ENCODE measurements at places on chromosomes 1 and 21.

GRCh38 chr1:227174164-227174563 lies 144.1 kb downstream of the CDC42BPA start:
- DNase-seq = no peak
- no peak overlapping the region for H3K4me3 ChIP-seq
- no peaks in the 10 kb centered on the region for H3K36me3 ChIP-seq
- H3K4me1 ChIP-seq = no peaks in the 10 kb centered on the region
- no peaks in the 10 kb centered on the region for H3K27me3 ChIP-seq
- H3K27ac ChIP-seq = no peak overlapping the region

DNA sequence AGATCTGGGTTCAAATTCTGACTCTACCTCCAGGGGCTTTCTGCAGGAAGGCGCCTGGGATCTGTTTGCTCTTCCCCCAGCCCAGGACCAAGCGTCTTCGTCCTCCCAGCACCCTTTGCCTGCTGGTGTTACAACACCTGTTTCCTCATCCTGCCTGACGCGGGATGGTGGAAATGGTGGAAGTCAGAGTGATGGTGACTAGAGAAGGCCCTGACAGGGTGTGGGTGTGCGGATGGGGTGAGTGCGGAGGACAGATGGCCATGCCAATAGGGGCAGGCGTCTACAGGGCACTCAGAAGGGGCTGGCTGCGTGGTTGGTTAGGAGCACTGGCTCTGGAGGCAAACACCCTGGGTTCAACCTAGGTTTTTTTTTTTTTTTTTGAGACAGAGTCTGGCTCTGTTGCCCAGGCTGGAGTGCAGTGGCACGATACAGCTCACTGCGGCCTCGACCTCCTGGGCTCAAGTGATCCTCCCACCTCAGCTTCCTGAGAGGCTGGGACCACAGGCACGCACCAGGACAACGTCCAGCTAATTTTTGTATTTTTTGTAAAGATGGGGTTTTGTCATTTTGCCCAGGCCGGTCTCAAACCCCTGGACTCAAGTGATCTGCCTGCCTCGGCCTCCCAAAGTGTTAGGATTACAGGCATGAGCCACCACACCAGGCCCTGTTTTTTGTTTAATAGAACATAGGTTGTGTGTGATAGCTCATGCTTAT lies 1.5 kb downstream of the THEMIS2 start:
- H3K27ac ChIP-seq = no peak overlapping the region
- peak overlapping the region; percentile 64 for H3K4me3 ChIP-seq
- H3K36me3 ChIP-seq = no peaks in the 10 kb centered on the region
- no peak for DNase-seq
- peaks cover 14% of the 10 kb centered on the region for H3K27me3 ChIP-seq

- no peaks in the 10 kb centered on the region for H3K4me1 ChIP-seq
- DNase-seq = no peak
- no peaks in the 10 kb centered on the region for H3K27me3 ChIP-seq
- H3K4me3 ChIP-seq = no peak overlapping the region
- H3K36me3 ChIP-seq = no peaks in the 10 kb centered on the region
Measured at GRCh38 chr1:167157114-167157513, 63.2 kb downstream of the STYXL2 start.

GRCh38 chr1:23628951-23629387 lies 62.6 kb upstream of the RPL11 start:
- DNase-seq = no peak
- H3K4me1 ChIP-seq = peaks cover 3% of the 10 kb centered on the region
- no peak overlapping the region for H3K4me3 ChIP-seq
- no peak overlapping the region for H3K27ac ChIP-seq
- H3K27me3 ChIP-seq = no peaks in the 10 kb centered on the region

GRCh38 chr1:41449326-41449921 lies 35.1 kb downstream of the EDN2 start:
- peaks cover 44% of the 10 kb centered on the region for H3K4me1 ChIP-seq
- H3K27me3 ChIP-seq = no peaks in the 10 kb centered on the region
- no peak overlapping the region for H3K4me3 ChIP-seq
- no peak for DNase-seq
- H3K36me3 ChIP-seq = no peaks in the 10 kb centered on the region

DNA sequence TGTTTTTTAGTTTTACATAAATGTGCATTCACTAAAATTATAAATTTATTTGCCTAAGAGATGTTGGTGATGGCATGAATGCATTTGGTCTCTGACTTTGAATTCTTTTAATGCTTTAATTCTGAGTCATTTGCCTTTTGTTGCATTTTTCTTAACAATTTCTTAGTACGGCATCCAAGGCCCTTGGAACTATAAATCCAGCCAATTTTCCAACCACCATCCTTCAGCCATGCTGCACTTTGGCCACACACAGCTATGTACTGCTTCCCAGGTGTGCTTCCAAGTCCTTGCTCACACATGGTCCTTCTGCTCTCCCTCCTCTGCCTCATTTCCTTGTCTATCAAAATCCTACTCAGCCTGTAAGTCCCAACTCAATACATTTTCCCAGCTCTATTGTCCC lies 161.0 kb downstream of the DHRS3 start:
- peaks cover 29% of the 10 kb centered on the region for H3K4me1 ChIP-seq
- DNase-seq = no peak
- H3K27me3 ChIP-seq = no peaks in the 10 kb centered on the region
- no peak overlapping the region for H3K27ac ChIP-seq

- H3K36me3 ChIP-seq = no peaks in the 10 kb centered on the region
- DNase-seq = no peak
- H3K4me1 ChIP-seq = no peaks in the 10 kb centered on the region
- no peak overlapping the region for H3K27ac ChIP-seq
- H3K4me3 ChIP-seq = no peak overlapping the region
- H3K27me3 ChIP-seq = no peaks in the 10 kb centered on the region
Measured at GRCh38 chr21:45655124-45655523, 11.6 kb downstream of the PCBP3 start.

DNA sequence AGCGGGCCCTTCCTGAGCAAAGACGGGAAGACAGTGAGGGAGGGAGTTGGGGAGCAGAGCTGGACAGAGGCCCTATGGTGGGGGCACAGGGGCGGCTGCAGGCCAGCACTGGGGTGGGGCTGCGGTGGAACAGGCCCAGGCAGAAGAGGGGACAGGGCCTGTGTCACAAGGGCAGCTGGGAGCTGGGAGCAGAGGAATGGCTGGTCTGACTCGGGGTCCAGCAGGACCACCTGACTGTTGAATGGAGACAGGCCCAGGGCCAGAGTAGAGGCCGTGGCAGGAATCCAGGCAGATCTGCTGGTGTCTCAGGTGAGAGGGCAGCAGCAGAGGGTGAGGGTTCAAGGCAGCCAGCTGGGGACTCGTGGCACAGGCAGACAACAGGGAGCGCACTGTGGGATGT lies 25.3 kb downstream of the CTNNBIP1 start:
- H3K27me3 ChIP-seq = no peaks in the 10 kb centered on the region
- H3K4me3 ChIP-seq = no peak overlapping the region
- H3K36me3 ChIP-seq = peaks cover 13% of the 10 kb centered on the region

- no peak overlapping the region for H3K27ac ChIP-seq
- H3K4me1 ChIP-seq = no peaks in the 10 kb centered on the region
- no peak overlapping the region for H3K4me3 ChIP-seq
- peaks cover 6% of the 10 kb centered on the region for H3K36me3 ChIP-seq
- no peak for DNase-seq
Measured at GRCh38 chr1:247146671-247147070, 25.1 kb downstream of the ZNF124 start.

DNA sequence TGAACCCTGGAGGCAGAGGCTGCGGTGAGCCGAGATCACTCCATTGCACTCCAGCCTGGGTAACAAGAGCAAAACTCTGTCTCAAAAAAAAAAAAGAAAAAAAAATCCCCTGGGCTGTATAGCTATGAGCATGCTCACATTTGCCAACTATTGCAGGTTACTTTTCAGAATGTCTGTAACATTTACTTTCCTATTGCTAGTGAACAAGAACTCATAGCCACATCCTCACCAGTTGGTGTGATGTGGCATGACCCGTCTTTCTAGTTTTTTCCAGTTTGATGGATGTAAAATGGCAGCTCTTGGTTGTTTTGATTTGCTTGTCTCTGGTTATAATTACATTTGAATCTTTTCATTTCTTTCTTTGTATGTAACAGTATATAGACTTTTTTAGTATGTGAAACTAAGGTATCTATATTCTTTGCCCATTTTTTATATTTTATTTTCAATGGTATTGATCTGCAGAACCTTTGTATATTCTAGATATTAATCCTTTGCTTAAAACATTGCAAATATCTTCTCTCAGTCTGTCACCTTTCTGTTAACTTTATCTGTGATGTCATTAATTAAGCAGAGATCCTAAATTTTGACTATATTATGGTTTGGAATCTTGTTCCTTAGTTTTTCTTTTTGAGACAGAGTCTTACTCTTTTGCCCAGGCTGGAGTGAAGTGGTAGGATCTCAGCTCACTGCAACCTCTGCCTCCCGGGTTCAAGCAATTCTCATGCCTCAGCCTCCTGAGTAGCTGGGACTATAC lies 11.6 kb downstream of the MED18 start:
- no peak overlapping the region for H3K27ac ChIP-seq
- no peaks in the 10 kb centered on the region for H3K27me3 ChIP-seq
- H3K4me1 ChIP-seq = no peaks in the 10 kb centered on the region
- peaks cover 3% of the 10 kb centered on the region for H3K36me3 ChIP-seq
- DNase-seq = no peak

DNA sequence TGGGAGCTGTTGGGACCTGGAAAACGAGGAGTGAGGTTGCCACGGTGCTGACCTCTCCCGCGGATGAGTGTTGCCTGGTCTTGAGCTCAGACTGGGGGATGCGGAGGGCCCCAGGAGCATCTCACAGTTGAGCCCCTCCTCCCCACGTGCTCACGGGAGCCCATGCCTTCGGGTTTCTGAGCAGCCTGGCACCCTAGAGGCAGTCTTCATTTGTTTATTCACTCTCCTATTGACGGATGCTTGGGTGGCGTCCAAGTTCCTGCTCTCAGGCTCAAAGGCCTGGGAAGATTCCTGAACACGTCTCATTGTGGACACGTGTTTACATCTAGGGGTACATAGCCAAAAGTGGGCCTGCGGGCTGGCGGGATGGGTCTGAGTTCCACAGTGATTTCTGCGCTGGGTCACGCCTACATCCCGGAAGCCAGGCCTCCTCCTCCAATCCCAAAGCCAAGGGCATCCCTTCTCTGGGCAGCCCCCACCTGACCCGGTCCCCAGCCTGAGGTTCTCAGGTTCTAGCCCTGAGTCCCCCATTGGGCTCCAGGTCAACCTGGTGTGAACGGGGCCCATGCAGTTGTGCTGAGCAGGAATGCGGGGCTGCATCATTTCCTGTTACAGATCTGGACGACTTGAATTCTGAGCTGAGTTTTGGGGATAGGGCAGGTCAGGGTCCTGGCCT lies 14.7 kb downstream of the WNT3A start:
- no peak overlapping the region for H3K4me3 ChIP-seq
- no peaks in the 10 kb centered on the region for H3K36me3 ChIP-seq
- H3K4me1 ChIP-seq = no peaks in the 10 kb centered on the region

GRCh38 chr1:53337499-53337898 lies 9.6 kb upstream of the LRP8 start:
- peaks cover 8% of the 10 kb centered on the region for H3K4me1 ChIP-seq
- H3K4me3 ChIP-seq = no peak overlapping the region
- no peaks in the 10 kb centered on the region for H3K36me3 ChIP-seq
- no peak for DNase-seq

- no peak for DNase-seq
- H3K27me3 ChIP-seq = no peaks in the 10 kb centered on the region
- no peaks in the 10 kb centered on the region for H3K4me1 ChIP-seq
Measured at GRCh38 chr1:183218027-183218618, 32.1 kb downstream of the LAMC2 start.

GRCh38 chr21:20998886-20999285 lies 677 bp downstream of the NCAM2 start:
- H3K27me3 ChIP-seq = peaks cover 25% of the 10 kb centered on the region
- H3K36me3 ChIP-seq = no peaks in the 10 kb centered on the region
- H3K27ac ChIP-seq = no peak overlapping the region
- peaks cover 10% of the 10 kb centered on the region for H3K4me1 ChIP-seq
- no peak for DNase-seq

- H3K4me1 ChIP-seq = no peaks in the 10 kb centered on the region
- no peak overlapping the region for H3K27ac ChIP-seq
- H3K4me3 ChIP-seq = no peak overlapping the region
- DNase-seq = no peak
- H3K27me3 ChIP-seq = no peaks in the 10 kb centered on the region
- no peaks in the 10 kb centered on the region for H3K36me3 ChIP-seq
Measured at GRCh38 chr1:99656701-99657100, 10.8 kb downstream of the PALMD start.

DNA sequence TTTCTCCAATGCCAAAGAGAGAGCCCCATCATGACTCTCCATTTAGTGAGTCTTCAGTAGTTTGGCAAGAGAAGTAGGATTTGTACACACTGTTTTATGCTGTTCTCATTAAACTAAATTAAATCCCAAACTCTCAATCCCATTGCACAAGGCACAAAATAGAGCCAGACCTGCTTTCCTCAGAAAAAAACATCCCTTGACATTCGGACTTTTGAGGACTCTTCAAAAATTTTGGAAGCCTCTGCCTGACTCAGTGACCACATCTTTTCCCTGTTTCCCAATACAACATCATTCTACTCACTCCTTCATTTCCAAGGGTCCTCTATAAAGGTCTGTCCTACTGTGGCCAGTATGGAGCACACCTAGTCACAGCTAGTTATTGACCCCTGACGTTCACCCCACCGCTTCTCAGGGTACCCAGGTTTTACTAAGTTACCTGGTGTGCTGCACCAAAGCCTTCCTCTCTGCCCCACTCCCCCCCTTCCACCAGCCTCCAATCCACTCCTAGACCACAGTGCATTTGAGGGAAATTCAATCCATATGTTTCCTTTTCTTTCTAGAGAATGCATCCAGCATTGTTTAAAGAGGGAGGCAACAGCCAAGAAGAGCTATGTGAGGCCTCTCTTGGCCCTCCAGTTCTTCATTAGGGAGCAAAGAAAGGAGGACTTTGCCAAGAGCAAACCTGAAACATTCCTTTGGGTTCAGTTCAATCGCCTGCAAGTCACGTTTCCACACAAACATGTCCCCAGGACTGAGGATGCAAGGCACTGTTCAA lies 428.7 kb downstream of the PLPP3 start:
- no peaks in the 10 kb centered on the region for H3K36me3 ChIP-seq
- no peak overlapping the region for H3K4me3 ChIP-seq
- DNase-seq = no peak
- peaks cover 15% of the 10 kb centered on the region for H3K4me1 ChIP-seq
- H3K27ac ChIP-seq = peak overlapping the region; percentile 46

- no peak overlapping the region for H3K4me3 ChIP-seq
- peak; percentile 25 for DNase-seq
- no peaks in the 10 kb centered on the region for H3K4me1 ChIP-seq
- no peaks in the 10 kb centered on the region for H3K36me3 ChIP-seq
Measured at GRCh38 chr1:115076384-115076915, 12.9 kb downstream of the TSPAN2 start.

- H3K36me3 ChIP-seq = no peaks in the 10 kb centered on the region
- DNase-seq = no peak
- no peaks in the 10 kb centered on the region for H3K27me3 ChIP-seq
- H3K27ac ChIP-seq = no peak overlapping the region
Measured at GRCh38 chr21:44267655-44268142, 6.0 kb upstream of the DNMT3L start.

DNA sequence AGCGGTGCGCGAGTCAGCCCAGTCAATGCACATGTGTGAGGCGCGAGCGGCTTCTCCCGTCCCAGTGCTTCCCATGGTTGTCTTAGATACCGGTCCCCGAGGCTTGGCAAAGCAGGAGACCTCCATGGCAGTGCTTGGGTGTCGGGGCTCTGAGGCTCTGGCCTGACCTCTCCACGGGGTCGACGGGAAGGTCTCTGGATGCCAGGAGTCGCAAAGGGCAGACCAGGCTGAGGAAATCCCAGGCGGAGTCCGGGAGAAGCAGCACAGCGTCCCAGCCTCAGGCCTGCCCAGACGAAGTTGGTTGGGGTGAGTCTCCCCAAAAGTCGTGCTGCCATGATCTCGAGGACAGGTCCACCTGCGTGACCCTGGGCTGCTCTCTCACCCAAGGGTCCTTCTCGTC lies 3881.6 kb downstream of the SRGAP2C start:
- H3K4me1 ChIP-seq = no peaks in the 10 kb centered on the region
- no peak overlapping the region for H3K27ac ChIP-seq
- no peak for DNase-seq
- H3K4me3 ChIP-seq = no peak overlapping the region
